ENCODE measurements at places on chromosomes 5 and 9. TPM values are rescaled to one million over a fixed set of nuclear protein-coding genes. Genes with fewer than 3 reads are reported as not detected.

The SIT1 gene
- total RNA-seq = not detected

The SCGB3A2 gene
- total RNA-seq = not detected

The SPATA31D4 gene
- not detected for total RNA-seq

The ZCCHC9 gene
- total RNA-seq = 26.0 TPM

The SH3TC2 gene
- 5.8 TPM for total RNA-seq

The FAM221B gene
- not detected for total RNA-seq

The PPP1R2B gene
- total RNA-seq = not detected

The GRXCR2 gene
- total RNA-seq = not detected

The CYLC2 gene
- total RNA-seq = not detected

The FOXD1 gene
- total RNA-seq = 0.30 TPM

The CARTPT gene
- not detected for total RNA-seq

The GABRA1 gene
- total RNA-seq = not detected

The CENPK gene
- total RNA-seq = 20.5 TPM

The SLC23A1 gene
- total RNA-seq = not detected

The CNTFR gene
- not detected for total RNA-seq

The CTXN3 gene
- total RNA-seq = under 0.01 TPM

The CCDC69 gene
- 4.6 TPM for total RNA-seq

The LRRC26 gene
- not detected for total RNA-seq

The SYNPO gene
- total RNA-seq = 6.2 TPM

The PCDHGA11 gene
- 5.3 TPM for total RNA-seq

The FBP2 gene
- total RNA-seq = not detected

The SOX30 gene
- not detected for total RNA-seq

The CETN3 gene
- 8.8 TPM for total RNA-seq

The GMCL2 gene
- not detected for total RNA-seq

The TPRN gene
- 5.5 TPM for total RNA-seq

The C8G gene
- not detected for total RNA-seq

The CMBL gene
- total RNA-seq = 4.7 TPM

The PALM2AKAP2 gene
- total RNA-seq = not detected

The GLIPR2 gene
- total RNA-seq = 34.4 TPM

The ADAMTS12 gene
- total RNA-seq = 0.46 TPM

The NME5 gene
- 1.1 TPM for total RNA-seq

The CDH18 gene
- 0.61 TPM for total RNA-seq

The KLF9 gene
- total RNA-seq = 32.4 TPM

The CA9 gene
- total RNA-seq = 0.15 TPM

The ALDH1A1 gene
- total RNA-seq = 124 TPM

The TAF1L gene
- not detected for total RNA-seq

The RBM27 gene
- 20.1 TPM for total RNA-seq

The LOX gene
- total RNA-seq = 35.4 TPM

The ARHGEF39 gene
- 1.5 TPM for total RNA-seq

The HCN1 gene
- total RNA-seq = not detected

The CAMK4 gene
- total RNA-seq = 3.6 TPM

The EIF4E1B gene
- total RNA-seq = not detected

The NR2F1-AS1 gene
- 12.2 TPM for total RNA-seq

The DIRAS2 gene
- not detected for total RNA-seq

The BNC2 gene
- total RNA-seq = 6.5 TPM

The FCN2 gene
- not detected for total RNA-seq

The SLCO4C1 gene
- total RNA-seq = not detected

The TXNDC8 gene
- total RNA-seq = not detected

The CDC20B gene
- total RNA-seq = under 0.01 TPM

The GLRA1 gene
- total RNA-seq = not detected

The IL3 gene
- total RNA-seq = not detected

The PCA3 gene
- under 0.01 TPM for total RNA-seq

The ACER2 gene
- 10.9 TPM for total RNA-seq

The AP3S1 gene
- 67.2 TPM for total RNA-seq

The CAMLG gene
- total RNA-seq = 46.0 TPM

The PTPDC1 gene
- 7.1 TPM for total RNA-seq

The DAB2 gene
- total RNA-seq = 76.0 TPM

The TNC gene
- total RNA-seq = 4.6 TPM

The IRX1 gene
- total RNA-seq = under 0.01 TPM

The SAXO1 gene
- total RNA-seq = not detected
